DMS153 (cell line): ENCODE measurements at places on chromosomes 2 and 18.
A peak's percentile ranks its signal among the peaks of the same experiment; 100 is the strongest.

DNA sequence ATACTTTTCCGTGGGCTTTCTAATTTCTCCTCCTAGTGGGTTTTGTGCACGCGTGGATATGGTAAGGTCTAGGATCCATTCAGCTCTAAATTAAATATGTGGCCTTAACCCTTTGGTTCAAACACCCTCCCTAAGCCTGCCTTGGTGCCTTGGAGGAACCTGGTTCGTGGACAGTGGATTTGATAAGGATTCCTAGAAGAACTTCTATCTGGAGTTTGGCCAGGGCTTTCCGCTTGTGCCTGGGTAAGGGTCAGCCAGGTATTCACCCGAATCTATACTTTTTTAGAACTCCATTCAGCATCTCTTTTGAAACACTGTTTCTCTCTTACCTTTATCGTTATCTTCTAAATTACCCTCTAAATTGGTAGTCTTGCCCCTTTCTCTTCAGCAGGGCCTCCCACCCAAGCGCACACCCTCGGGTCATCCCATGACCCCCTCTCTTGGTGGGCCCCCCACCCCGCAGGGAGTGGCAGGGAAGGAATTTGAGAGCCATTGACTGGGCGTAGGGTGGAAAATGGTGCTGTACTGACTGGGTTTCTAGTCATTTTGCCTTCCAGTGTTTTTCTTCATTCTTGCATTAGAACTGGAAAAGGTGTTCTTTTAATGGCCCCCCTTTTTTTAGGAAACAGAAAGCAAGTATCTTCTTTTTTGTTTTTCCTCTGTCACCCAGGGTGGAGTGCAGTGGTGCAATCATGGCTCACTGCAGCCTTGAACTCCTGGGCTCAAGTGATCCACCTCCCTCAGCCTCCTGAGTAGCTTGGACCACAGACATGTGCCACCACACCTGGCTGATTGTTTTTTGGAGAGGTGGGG, 1.8 kb downstream of the SOCS6 start:
- no peak for DNase-seq

DNA sequence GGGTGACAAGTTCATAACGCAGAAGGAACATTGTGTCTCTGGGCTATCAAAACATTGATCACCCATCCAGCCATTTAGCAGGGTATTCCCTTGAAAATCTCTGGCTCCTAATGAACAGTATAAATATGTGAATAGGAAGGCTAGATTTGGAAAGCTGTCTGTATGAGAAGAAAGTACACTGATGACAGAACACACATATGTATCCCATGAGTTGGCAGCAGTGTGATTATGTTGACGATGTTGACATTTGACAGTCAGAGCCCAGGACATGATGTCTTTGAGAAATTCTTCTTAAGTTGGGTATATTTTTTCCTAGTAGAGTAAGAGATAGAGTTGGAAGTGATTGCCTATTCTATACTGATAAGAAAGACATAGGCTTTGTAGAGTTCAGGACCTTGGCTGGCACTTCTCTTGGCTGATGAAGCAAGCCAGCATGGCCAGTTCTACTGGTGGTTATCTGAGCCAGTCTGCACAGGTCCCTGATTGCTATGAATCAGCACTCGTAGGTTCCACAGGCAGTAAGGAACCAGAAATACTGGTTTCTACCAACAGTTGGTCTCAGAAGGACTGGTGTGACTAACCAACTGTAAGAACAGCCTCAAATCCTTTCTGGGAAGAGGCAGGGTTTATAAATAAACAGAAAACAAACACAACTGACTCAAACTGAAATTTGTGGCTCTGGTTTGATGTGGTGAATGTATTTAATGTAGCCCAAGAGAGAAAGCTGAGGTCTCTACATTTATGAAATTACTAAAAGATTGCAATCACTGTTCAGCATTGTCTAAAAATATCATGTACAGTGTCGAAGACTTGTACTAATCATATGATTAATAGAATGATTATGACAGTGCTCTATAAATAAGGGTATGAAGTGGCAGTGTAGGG, 43.9 kb upstream of the RAPH1 start:
- peak; percentile 92 for DNase-seq

- no peak for DNase-seq
Measured at GRCh38 chr18:50622320-50622719, 62.4 kb downstream of the MAPK4 start.

DNA sequence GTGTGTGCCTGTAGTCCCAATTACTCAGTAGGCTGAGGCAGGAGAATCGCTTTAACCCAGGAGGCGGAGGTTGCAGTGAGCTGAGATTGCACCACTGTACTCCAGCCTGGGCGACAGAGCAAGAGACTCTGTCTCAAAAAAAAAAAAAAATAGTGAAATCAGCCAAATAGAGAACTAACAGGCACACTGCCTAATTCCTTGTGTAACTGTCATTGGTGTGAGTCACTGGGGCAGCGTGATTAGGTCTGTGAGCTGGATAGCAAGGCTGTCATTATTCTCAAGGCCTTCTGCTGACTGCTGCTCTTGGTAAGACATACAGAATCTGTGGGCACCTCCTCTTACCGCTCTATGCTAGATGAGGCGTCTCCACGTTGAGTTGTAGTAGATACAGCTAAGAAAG, 270.3 kb downstream of the NEDD4L start:
- no peak for DNase-seq

- DNase-seq, result no peak
Measured at GRCh38 chr2:110994250-110994961, 126.3 kb upstream of the BCL2L11 start.

DNA sequence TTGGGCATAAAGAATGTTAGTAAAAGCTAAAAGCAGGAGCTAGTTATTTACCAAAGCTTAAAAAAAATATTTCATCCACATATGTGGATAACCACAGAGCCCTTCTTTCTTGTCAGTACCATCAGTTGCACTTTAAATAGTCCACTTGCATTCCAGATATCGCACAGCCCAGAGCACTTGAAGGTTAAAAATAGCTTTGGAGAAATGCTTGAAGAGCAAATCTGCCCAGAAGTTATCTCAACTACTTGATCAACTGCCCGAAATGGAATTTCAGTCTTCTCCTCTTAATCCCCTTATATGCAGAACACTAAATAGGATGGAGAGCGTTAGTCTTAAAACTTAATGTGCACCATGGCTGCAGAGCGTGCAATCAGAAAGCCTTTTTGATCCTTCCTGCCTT, 148.3 kb downstream of the PLEKHA3 start:
- no peak for DNase-seq

GRCh38 chr2:168194784-168195522, 52.4 kb downstream of the STK39 start:
- no peak for DNase-seq

DNA sequence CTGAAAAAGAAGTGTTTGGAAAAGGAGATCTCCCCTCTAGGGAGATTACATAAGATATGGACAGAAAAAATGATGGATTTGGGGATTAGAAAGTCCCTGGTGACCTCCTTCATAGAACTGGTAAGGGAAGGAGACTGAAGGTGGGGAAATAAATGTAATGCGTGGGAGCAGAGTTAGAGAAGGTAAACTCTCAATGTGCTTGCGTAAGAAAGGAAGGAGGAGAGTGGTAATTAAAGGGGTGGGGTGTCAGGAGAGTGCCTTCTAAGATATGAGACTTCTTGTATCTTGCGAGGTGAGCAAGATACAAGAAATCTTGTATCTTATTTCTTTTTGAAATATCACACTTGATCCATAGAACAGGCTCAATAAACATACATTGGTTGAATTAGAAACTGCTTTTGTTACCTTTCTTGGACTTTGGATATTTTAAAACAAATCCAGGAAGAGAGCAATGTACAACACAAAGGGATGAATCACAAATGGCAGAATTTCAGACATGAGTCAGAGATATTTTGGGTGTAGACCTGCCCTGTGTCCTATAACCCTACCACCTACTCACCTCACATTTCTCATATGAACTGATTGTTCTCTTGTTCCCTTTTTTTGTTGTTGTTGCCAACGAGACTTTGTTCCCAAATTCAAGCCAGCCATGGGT, 342.4 kb downstream of the INSIG2 start:
- DNase-seq, result no peak

DNA sequence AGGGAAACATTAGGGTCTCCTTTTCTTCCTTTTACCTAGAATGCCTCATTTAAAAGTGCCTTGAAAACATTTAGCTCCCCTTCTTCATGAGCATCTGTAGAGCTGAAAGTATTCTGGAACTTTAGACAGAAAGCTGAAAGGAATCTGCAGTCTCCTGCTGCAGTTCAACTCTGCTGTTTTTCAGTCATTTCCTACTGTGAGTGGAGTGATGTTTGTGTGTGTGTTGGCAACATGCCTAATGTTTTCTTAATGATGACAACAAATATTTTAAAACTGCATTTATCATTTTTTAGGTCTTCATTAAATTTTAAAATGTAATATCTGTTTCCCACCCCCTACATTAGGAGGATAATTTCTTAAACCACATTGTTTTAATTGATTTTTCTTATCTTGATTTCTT, 66.6 kb downstream of the TWSG1 start:
- DNase-seq, result no peak

DNA sequence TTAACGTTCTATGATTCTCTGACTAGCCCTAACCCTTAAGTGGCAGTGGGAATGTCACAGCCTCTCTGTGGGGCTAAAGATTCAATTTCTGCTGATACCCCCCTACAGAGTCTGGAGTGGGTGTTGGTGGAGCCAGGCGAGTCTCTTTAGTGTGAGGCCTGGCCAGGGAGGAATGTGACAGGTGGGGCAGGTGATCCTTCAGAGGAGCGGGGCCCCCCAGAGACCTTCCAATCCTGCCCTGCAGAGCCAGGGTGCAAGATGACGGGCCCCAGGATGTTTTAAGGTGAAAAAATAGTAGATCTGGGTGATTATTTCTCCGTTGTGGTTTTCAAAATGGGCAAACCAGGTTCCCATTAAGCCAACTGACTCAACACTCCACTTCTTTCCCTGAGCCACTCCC, 28.2 kb upstream of the DNMT3A start:
- no peak for DNase-seq

- no peak for DNase-seq
Measured at GRCh38 chr18:36322734-36323133, 25.2 kb downstream of the FHOD3 start.

GRCh38 chr2:16166327-16166981, 226.1 kb downstream of the MYCN start:
- DNase-seq, result no peak

- DNase-seq, result peak; percentile 6
Measured at GRCh38 chr18:47953471-47953931, 23.0 kb upstream of the SMAD2 start.

- no peak for DNase-seq
Measured at GRCh38 chr2:59276033-59276432, 1034.9 kb upstream of the FANCL start.

- no peak for DNase-seq
Measured at GRCh38 chr2:203997481-203997880, 60.9 kb downstream of the ICOS start.

DNA sequence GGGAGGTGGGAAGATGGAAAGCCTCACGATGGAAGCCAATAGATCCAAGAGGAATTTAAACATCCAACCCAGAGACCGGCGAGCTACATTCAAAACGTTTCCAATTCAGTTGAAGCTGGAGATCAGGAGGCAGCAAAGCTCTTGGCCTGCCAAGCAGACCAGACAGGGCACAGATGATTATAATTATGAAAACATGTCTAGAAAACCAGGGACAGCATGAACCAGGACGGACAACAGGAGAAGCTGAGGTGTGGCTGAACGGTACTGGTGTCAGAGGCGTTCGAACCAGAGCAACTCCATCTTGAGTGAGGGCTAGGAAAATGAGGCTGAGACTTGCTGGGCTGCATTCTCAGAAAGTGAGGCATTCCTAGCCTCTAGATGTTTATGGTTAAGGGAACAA, 102.2 kb upstream of the CCDC150 start:
- no peak for DNase-seq

DNA sequence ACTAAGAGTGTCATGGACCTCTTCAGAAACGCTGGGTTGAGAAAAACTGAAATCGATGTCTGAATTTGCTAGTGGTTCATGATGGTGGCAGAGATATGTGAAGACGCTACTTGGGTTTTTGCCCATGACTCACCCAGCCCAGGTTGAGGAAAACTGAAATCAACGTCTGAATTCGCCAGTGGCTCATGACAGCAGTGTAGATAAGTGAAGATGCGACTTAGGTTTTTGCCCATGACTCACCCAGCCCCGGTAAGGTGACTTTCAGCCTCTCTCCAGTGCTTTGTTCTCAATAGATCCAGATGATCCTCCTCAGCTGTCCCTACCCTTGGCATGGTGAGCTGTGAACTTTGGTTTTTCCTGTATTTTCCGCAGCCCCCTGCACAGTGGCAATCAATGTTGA, 105.3 kb upstream of the SIX3 start:
- DNase-seq, result no peak
